ENCODE measurements at places on chromosomes 1 and 21. TPM values are rescaled to one million over a fixed set of nuclear protein-coding genes. Genes with fewer than 3 reads are reported as not detected.

DNA sequence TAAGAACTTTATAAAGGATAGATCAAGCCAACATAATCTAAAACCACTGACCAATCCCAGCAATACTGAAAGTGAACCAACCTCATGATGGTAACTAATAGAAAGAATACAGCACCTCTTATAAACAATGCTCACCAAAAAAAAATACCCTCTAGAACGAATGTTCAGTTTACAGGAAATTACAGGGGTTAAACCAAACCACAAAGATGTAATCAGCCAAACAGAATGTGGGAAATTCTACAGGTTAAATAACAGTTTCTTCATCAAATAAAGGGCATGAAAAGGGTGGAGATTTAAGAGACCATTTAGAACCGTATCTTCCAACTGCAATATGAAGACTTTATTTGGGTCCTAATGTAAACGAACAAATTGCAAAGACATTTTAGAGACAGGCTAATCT, 30.4 kb downstream of the ARID4B start:
- H3K4me3 ChIP-seq, result no peak overlapping the region
- no peak overlapping the region for H3K27ac ChIP-seq
- no peaks in the 10 kb centered on the region for H3K36me3 ChIP-seq

Gene TDRD5
- not detected for polyA plus RNA-seq

DNA sequence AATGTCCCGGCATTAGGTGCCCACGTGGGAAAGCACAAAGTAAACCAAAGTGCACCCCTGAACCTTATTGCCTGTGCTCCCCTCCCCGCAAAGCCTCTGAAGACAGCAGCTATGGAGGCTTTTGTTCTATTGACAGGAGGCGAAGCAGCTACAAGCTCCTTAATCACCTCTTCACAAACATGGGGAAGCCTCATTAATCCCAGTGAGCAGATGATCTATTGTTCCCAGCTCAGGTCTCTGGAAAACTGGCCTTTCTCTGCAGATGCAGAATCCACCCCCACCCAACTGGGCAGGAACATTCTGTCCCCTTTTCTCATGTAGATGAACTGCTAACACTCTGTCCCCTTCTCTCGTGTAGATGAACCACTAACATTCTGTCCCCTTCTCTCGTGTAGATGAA, 190.5 kb upstream of the CSF3R start:
- H3K27me3 ChIP-seq, result peaks cover 28% of the 10 kb centered on the region
- no peak for DNase-seq
- no peak overlapping the region for H3K4me3 ChIP-seq
- no peaks in the 10 kb centered on the region for H3K36me3 ChIP-seq

GRCh38 chr1:67880056-67880601, 46.9 kb upstream of the GNG12 start:
- DNase-seq, result no peak
- no peaks in the 10 kb centered on the region for H3K27me3 ChIP-seq
- H3K4me3 ChIP-seq, result no peak overlapping the region
- no peaks in the 10 kb centered on the region for H3K36me3 ChIP-seq
- H3K4me1 ChIP-seq, result no peaks in the 10 kb centered on the region
- no peak overlapping the region for H3K27ac ChIP-seq

Gene TLR5
- polyA plus RNA-seq, result not detected

Data from HepG2 (cell line).